ENCODE measurements at places on chromosomes 2 and 18.

GRCh38 chr2:195985741-195986140, 82.9 kb downstream of the DNAH7 start:
- no peak for DNase-seq

GRCh38 chr18:22471546-22472131, 53.9 kb upstream of the CTAGE1 start:
- no peak for DNase-seq

- no peak for DNase-seq
Measured at GRCh38 chr2:105843476-105844374, 99.0 kb downstream of the NCK2 start.

DNA sequence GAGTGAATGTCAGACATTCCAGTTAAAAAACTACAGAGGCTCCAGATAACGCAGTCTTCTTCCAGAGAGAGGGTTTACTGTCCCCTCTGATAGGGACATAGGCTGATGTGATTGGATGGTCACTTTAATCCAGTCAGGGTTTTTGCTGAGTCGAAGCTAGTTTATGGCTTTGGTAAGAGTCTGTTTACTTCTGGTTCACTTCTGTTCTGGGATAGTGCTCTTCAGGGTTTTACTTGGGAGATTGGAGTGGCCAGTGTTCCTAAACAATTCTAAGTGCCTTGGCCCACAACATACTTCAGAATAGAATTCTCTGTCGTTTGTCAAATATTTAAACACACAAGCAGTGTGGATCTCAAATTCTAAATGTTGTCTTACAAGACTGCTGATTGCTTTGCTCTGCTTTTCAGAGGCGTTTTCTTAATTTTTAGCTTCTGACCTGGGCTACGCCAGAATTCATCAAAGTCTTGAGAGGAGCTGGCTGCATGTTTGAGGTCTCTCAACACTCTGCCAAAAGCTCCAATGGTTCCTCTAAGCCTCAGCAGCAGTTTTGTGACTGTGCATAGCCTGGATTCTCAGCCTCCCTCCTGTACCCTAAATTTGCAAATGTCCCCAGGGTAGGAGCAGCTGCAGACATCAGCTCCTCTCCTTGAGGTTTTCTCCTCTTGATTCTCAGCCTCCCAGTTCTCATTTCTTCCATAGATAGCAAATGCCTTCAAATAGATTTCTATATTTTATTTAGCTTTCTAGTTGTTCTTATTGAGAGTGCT, 105.8 kb downstream of the BABAM2 start:
- DNase-seq: no peak
